Left colon (tissue), 2 donors: ENCODE measurements at places on chromosomes 12 and 14. TPM values are rescaled to one million over a fixed set of nuclear protein-coding genes. Genes with fewer than 3 reads are reported as not detected.

Gene TMEM63C
- 22.4 TPM for total RNA-seq

Gene SMAGP
- 102 TPM for total RNA-seq

Gene TEAD4
- 6.0 TPM for total RNA-seq

Gene TC2N
- total RNA-seq: 97.2 TPM

Gene TTC6
- 6.7 TPM for total RNA-seq

Gene SMIM41
- not detected for total RNA-seq

Gene JAG2
- 7.6 TPM for total RNA-seq

Gene PRPH
- 14.3 TPM for total RNA-seq

Gene NRL
- total RNA-seq: 1.2 TPM

Gene BRMS1L
- 5.0 TPM for total RNA-seq

Gene PMCH
- not detected for total RNA-seq

Gene SRRM4
- total RNA-seq: not detected

Gene HNRNPC
- 271 TPM for total RNA-seq

Gene DCN
- total RNA-seq: 145 TPM

Gene GPR135
- 1.5 TPM for total RNA-seq

Gene UBE2N
- 73.1 TPM for total RNA-seq

Gene CISTR
- total RNA-seq: not detected

Gene E2F7
- total RNA-seq: 0.95 TPM

Gene LMNTD1
- not detected for total RNA-seq

Gene TRHDE
- total RNA-seq: 5.7 TPM

Gene CCDC60
- total RNA-seq: 4.4 TPM

Gene MGAT2
- total RNA-seq: 50.5 TPM

Gene CCDC198
- total RNA-seq: not detected

Gene ASCL1
- total RNA-seq: 0.12 TPM

Gene ACACB
- total RNA-seq: 49.6 TPM

Gene MDM1
- 6.6 TPM for total RNA-seq

Gene RFX4
- total RNA-seq: 0.08 TPM

Gene CLEC4C
- not detected for total RNA-seq

Gene PIGH
- 14.0 TPM for total RNA-seq

Gene PELI2
- total RNA-seq: 12.2 TPM

Gene BDKRB1
- total RNA-seq: 6.6 TPM

Gene SLC25A47
- total RNA-seq: 0.28 TPM

Gene INSM2
- not detected for total RNA-seq

Gene NACA
- total RNA-seq: 625 TPM

Gene PPP1R36
- total RNA-seq: 10.7 TPM

Gene PZP
- total RNA-seq: 0.12 TPM

Gene HOXC4
- not detected for total RNA-seq

Gene AMHR2
- total RNA-seq: not detected

Gene AACS
- total RNA-seq: 43.8 TPM
